ENCODE measurements at places on chromosomes 1 and 21.

DNA sequence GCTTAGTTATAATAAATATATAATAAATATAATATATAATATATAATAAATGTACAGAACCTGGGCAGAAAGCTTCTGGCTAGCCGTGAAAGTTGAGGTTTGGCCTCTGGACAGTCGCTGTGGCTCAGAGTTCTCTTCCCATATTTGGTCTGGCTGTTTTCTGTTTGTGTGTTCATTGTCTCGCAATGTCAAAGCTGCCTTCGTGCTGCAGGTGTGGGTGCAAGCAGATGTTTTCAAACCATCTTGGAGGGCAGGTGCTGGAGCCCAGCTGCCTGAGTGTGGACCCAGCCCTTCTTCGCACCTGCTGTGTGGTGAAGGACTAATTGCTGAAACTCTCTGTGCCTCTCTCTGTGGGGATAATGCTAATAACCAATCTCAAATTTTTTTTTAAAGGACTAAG lies 3.6 kb upstream of the CSTB start:
- DNase-seq, result no peak

DNA sequence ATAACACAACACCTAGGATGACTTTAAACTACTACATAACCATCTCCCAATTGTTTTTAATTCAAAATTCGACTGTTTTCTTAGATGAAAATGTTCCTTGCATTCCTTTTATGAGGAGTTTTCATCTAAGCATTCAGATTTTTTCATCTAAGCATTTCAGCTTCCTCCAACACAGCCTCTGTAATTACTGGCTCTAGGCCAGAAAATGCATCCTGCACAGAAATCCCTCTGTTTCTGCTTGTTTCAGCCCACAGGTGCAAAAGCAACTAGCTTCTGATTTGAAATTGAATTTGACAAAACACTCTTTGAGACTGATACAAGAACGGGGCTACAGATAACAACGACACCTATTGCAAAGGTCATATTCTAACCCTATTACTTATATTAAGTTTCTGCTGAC lies 90.4 kb downstream of the RGS21 start:
- DNase-seq, result no peak

- no peak for DNase-seq
Observed at GRCh38 chr1:27915082-27915575, 19.7 kb upstream of the SMPDL3B start.

- DNase-seq, result peak; percentile 11
Observed at GRCh38 chr1:185636848-185637247, 97.3 kb upstream of the HMCN1 start.

- no peak for DNase-seq
Observed at GRCh38 chr1:165355139-165355976, 1.2 kb downstream of the LMX1A start.
